ENCODE measurements at places on chromosomes 3 and 15.

DNA sequence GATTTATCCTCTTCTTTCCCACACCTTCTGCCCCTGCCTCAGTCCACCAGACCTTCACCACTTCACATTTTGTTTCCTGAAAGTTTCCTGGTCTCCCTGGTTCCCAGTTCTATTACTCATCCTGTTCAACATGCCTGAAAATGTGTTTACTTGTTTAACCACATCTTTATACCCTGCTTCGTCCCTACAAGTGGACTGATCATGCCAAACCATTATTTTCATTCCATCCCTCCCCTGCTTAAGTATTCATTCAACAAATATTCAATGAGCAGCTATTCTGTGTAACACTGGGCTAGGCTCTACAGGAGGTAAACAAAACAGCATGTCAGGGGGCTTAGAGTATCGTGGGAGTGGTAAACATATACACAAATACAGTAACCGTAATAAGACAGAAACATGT lies 5.5 kb downstream of the MYO5A start:
- DNase-seq, result no peak

- peak; percentile 17 for DNase-seq
These were observed 35.0 kb downstream of the TNK2 start for GRCh38 chr3:195873281-195873887.

DNA sequence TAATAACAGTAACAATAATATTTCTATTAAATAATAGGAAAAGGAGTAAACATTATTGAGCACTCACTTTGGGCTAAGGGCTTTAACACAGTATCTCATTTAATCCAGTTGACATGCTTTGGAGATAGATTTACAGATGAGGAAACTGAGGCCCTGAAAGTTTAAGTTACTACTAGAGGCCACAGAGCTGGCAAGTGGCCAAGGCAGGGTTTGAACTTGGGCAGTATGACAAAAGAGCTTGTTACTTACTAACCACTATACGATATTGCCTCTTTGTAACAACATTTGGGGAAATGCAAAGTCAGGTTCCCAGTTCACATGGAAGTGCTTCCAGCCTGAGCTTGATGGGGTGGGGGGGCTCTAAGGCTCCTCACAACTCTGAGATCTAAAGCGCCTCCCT lies 149.1 kb upstream of the LMCD1 start:
- no peak for DNase-seq

DNA sequence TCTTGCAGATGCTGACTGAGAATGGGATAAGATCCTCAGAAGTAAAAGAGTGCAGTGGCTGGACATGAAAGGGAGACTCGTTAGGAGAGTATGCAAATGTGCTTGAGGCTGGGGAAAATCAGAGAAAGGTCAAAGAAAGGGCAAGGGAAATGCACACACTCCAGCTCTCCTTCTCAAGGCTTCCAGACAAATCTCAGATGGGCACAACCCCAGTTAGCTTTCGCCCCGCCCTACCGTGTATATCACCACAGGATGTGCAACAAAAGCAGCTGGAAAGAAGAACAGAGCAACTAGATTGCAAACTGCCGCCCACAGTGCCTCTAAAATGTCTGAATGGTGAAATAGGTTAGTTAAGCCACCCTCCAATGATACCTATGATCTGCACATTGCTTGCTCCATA lies 63.9 kb downstream of the CERS3 start:
- no peak for DNase-seq

GRCh38 chr3:143134471-143134870 lies 14.9 kb downstream of the CHST2 start:
- no peak for DNase-seq

GRCh38 chr3:46717447-46718231 lies at the start of gene PRSS50:
TSS of gene PRSS50 (minus strand) at chr3:46717869. CDS start at chr3:46717824, 45 bp downstream.
- DNase-seq, result no peak

GRCh38 chr3:63353383-63353782 lies 75.3 kb downstream of the SYNPR start:
- no peak for DNase-seq

DNA sequence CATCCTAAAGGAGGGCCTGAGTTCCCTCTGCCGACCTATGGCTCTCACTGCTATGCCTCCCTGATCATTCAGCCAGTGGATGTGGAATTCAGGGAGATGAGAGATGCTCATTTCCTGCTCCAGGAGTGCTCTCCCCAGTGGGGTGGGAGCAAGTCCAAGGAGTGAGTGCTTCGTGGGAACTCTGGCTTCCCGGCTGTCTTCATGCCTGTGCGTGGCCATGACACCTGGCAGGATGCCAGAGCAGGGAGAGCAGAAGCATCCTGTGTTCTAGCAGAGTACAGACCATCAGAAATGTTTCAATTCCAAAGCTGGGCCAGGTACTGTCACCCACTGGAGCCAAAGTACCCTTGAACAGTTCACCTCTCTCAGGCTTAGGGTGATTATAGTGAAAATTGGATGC lies 45.1 kb downstream of the APH1B start:
- DNase-seq, result peak; percentile 4

DNA sequence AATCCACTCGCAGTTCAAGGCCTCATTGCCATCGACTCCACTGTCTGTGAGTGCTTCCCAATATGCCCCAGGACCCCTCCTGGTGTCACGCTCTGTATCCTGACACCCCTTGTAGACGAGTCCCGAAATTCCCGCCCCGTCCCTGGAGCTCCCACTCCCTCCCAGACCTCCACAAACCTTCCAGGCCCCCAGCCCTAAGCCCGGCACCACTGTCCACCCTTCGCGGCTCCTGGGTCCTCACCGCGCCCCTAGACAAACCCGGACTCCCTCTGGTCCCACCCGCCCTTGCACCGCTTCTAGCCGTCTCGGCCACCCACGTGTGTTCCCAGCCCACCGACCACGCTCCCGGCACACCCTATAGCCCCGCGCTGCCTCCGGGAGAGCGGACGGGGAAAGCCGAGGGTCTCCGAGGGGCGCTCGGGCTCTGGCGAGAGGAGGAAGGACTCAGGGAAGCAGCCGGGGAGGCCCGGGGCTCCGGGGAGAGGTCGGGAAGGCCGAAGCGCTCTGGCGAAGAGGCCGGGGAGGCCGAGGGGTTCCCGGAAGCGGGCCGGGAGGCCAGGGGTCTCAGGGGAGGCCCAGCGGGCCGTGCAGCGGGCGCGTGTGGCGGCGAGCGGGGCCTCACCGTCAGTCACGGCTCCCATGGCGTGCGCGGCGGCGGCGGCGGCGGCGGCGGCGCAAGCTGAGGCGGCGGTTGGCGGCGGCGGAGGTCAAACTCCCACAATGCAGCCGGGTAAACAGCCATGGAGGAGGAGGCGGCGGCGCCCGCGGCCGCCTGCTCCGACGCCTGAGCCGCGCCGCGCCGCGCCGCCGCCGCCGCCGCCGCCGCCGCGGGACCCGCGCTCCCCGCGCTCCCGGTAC lies at the start of the genes ATXN7 and THOC7:
Gene ATXN7 (plus strand): TSS at position 718 of the 858 bp plus-strand sequence. CDS start 48,732 bp downstream, outside the sequence.
Gene THOC7 (minus strand): TSS at position 656 of the 858 bp plus-strand sequence. CDS start 15 bp downstream, at position 641.
- DNase-seq, result no peak

GRCh38 chr15:34722439-34722836 lies 32.4 kb downstream of the GJD2 start:
- DNase-seq, result no peak

All from C1 segment of cervical spinal cord (tissue), 14 donors.